ENCODE measurements at places on chromosomes 2 and 18.

DNA sequence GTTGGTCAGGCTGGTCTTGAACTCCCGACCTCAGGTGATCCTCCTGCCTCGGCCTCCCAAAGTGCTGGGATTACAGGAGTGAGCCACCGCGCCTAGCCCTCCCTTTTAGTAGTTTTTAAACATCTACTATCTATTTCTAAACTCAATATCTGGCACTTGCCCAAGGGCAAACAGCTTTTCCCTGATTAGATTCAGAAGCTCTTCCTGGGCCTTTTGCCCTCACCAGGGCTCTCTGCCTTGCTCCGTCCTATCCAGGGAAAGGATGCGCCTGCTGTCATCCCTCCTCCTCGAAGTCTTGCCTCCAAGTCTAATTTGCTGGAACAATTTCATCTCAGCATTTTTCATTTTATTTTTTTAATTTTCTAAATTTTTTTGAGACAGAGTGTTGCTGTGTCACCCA is 41.4 kb upstream of the FHOD3 start:
- no peak for DNase-seq

DNA sequence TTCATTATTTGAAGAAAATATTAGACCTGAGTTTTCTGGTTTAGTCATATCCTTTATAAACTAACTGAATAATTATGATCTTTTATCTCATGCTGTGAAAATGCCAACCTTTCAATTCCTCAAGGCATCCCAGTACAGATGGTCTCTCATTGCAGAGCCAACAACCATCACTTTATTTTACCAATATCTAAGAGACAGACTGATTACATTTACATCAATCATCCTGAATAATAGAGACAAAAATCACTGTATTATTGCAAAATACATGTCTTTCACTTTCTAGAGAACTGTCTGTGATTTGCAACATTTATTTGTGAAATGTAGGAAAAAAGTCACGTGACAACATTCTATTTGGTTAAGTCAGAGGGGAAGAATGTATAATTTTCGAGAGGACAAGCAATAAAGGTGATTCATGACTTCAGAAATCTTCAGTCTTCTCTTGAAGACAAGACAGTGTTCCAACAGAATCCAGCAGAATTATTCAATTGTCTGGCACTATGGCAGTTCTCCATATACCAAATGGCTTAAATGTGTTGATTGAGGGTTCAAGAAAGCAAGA is 503.6 kb upstream of the SYT4 start:
- DNase-seq: no peak

DNA sequence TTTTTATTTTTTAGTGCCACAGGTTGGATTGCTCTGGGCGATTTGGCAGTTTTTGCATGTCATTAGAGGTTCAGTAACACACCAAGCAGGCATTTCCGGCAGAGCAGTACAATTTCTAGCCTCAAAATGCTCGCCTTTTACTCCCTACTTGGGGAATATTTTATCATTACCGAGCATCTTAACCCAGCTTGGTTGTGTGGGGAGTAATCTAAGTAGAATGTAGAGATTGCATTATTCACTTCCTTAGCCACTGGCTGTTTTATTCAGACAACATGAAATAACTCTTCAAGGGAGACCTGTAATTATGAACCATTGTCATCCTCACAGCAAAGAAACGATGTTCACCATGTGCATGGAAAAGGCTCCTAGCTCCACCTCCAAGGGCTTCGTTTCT is 13.1 kb downstream of the GRP start:
- no peak for DNase-seq

DNA sequence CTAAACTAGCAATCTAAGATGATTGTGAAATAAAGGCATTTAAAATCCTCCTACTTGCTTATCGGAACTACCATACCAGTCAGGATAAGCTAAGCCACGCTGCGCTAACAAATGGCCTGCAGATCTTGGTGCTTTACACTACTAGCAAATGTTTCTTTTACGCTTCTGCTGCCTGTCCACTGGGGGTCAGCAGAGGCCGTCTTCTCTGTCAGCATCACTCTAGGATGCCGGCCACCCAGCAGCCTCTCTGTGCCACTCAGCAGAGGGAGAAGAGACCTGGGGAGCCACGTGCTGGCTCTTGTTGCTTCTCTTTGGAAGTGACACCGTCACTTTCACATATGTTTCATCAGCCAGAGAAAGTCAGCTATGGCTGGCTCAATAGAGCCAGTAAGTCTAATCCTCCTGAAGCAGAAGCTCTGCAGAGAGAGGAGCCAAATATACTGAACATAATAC is 36.6 kb downstream of the COPS8 start:
- no peak for DNase-seq

DNA sequence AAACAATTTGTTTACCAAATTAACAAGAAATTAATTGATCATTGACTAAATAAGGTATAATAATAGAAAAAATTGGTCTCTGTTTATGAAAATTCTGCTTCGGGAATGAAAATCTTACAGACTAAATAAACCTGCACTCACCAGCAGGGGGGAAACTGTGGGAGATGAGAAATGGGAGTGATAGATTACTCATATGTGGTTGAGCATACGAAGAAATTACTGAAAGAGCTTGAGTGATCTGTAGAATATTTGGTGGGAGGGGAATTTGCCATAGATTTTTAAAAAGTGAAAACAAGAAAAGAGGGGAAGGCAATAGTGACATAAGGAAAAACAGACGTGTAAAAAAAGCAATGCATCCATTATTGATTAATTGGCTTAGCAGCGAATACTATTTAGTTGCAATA is 2.2 kb downstream of the HMSD start:
- DNase-seq: no peak

DNA sequence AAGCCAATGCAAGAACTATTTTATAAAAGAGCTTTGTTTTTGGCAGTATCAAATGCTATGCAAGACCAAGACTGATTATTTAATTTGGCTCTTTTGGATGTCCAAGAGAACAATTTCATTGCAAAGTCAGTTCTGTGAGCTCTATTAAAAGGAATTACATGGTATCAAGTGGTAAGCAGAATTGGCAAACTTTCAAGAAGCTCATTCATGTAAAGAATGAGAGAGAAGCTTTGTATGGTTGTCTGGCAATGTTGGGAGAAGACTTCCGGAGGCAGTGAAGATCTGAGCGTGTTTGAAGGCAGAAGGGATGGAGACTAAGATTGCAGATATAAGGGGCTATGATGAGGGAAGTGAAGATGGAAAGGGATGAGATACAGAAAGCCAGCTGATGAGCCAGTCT is 49.6 kb downstream of the CPS1 start:
- no peak for DNase-seq

DNA sequence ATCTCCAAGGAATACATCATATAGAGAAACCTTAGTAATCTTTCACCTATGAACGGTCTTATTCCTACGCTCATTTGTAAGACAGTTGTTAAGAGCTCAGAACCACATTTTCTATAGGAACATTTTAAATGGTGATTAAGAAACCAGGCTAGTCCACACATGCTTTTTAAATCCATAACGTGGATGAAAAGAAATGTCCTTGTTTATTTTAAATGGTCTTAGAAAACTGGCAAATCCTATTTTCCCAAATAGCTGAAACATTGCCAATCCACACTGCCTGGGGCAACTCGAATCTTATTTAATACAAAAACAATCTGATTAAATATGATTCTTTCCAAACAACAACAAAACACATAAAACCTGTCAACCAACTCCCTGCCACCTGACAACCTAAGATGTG is 23.7 kb downstream of the METTL8 start:
- no peak for DNase-seq

- DNase-seq: no peak
Measured at GRCh38 chr2:174773215-174773614, 8.9 kb upstream of the CHRNA1 start.

DNA sequence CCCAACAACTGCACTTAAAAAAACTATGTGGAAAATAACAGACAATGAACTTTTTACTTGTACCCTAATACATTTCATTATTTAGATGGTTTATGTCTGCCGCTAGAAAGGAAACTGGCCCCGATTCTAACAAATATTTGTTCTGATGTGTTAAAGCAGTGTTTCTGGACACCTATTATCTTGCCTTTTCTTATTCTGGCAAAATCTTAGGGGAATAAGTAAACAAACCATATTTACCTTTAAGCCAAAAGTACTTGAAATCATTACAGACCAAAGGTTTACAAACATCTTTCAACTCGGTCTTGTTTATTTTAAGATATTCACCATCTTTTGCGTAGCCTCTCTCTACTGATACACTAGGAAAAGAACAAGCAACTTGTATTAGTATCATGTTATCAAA is 11.8 kb upstream of the DLX1 start:
- no peak for DNase-seq
